ENCODE measurements at places on chromosomes 2 and 18.

DNA sequence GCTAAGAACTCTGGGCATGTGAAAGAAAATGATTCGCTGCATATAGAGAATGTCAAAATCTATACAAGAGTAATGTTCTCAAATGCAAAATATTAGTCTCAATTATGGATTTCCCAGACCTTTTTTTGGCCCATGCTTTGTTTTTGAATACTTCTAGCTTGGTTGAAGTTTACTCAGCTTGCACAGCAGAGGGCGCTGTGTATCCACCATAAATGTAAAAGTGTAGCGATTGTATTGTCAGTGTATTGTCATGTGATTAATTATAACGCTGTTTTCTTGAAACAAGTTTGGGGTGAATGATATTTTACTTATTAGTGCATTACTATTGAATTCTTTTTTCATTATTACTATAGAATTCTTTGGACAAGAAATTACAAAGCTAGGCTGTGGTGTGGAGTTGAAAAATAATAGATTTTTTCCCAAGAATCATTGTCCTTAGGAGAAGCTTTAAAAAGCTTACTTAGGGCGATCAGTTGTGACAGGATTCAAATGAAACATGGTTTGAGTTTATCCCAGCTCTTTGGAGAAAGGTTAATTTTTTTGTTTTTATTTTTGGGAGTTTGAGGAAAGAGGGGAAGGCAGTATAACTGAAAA is 98.3 kb downstream of the PIK3C3 start:
- DNase-seq = peak; percentile 24

DNA sequence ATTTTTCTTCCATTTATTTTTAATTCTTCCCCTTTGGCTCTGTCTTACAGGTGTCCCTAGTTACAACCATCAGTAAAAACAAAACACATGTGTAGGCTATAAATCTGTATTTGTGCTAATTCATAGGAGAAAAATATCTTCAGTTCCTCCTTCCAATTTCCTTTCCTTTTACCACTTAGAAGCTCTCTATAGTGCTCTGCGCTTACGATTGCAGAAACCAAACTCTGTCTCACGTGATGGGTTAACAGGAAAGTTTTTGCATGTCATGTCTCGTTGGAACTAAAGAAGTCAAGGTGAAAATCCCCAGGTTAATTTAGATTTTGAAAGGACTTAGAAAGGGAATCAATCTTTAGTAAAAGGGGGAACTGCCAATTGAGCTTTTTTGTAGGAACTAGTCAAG is 1390.5 kb upstream of the ZEB2 start:
- DNase-seq = no peak

GRCh38 chr2:181697126-181697525 is 16.8 kb upstream of the NEUROD1 start:
- DNase-seq = no peak

DNA sequence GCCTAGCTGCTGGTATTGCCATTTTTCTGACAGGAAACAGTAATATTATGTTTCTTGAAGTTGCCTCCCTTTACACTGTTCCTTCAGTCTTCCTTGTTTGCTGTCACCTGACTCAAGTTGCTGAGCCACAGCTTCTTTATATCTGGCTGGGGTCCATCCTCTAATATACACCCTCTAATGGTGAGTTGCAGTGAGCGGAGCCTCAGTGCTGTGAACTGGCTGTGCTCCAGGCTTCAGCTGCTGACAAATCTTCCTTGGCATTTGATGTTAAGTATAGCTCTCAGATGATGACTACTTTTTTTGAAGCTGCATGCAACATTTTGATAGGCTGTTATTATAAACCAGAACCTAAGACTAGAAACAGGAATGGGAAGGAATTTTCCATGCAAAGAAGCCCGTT is 366.7 kb downstream of the NUP35 start:
- no peak for DNase-seq

DNA sequence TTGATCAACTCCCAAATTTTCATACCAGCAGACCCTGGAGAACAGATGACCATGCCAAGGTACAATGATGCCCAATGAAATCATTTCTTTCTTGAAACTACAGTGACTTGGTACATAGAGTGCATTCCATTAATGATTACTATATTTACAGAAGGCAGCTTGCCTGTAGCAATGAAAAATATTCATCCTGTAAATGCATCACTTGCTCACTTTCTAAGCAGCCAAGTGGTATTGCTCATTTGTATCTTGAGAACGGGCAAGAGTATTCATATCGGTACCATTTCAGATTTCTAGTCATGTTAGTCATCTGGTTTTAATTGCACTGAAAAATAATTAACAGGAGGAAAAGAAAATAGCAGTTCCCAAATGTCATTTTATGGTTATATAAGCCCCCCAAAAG is 59.6 kb downstream of the VIL1 start:
- DNase-seq = no peak

DNA sequence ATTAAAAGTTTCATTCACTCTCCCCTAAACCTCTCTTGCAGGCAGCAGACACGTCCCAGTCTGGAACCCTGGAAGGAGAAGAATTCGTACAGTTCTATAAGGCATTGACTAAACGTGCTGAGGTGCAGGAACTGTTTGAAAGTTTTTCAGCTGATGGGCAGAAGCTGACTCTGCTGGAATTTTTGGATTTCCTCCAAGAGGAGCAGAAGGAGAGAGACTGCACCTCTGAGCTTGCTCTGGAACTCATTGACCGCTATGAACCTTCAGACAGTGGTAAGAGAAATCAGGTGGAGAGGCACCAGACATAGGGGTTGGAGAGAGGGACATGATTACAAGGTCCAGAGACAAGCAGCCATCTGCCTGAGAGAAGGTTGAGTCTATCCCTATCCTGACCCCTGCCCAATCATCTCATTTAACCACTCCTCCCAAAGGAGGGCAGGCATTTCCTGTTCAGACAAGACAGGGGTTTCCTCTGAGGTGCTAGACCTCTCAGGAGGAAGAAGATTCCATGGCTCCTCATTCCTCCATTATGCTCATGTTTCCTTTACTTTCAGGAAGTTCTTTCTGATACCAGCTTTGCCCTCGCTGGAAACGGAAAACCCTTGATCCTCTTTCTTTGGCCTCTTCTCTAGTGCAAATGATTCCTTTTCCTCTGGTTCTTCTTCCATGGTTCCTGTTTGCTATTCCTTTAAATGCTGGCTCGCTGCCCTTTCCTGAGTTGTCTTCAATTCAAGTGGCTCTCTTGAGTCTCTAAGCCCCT is 15.1 kb downstream of the PLCD4 start:
- no peak for DNase-seq
